ENCODE measurements at places on chromosomes 5 and 9.

DNA sequence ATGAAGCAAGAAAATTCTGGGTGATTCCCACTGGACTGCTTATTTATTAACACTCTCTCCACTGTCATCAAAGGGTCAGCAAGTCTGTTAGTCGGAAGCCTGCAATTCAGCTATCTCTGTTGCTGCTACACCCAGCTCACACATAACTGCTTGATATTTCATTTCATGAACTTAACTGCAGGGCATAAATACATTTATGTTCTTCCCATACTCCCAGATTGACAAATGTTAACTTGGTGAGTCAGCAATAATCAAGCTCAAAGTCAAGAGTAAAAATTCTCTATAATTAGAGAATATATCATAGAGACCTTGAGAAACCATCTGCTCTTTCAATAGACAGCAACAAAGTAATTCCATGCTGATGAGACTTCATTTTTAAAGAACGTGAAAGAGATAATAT is 198.8 kb downstream of the ADAMTS12 start:
- DNase-seq, result no peak

DNA sequence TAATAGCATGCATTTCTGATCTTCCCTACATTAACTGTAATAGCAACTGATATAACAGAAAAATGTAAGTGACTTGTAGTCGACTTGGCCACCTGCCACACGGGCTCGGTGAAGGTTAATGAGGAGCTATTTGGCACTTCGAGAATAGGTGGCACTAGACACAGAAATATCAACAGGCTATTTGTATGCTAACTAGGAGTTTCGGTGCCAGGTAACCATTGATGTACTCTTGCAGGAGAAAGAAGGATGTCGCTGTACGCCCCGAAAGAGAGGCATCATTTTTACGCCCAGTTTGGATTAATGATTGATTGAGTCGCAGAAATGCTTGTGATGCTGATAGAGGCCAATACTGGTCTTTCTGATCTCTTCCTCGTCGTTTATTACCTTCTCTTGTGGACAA is 516 bp upstream of the DMRT2 start:
- DNase-seq, result no peak

- peak; percentile 25 for DNase-seq
Observed at GRCh38 chr5:149959406-149960236, 937 bp upstream of the SLC26A2 start.

- DNase-seq, result no peak
Observed at GRCh38 chr9:15135164-15135792, 171.7 kb downstream of the TTC39B start.

- DNase-seq, result no peak
Observed at GRCh38 chr9:27489087-27489876, 34.8 kb upstream of the IFNK start.

GRCh38 chr9:21656776-21657674 is 145.4 kb upstream of the MTAP start:
- DNase-seq, result no peak

- DNase-seq, result no peak
Observed at GRCh38 chr9:115746496-115746895, 407.1 kb upstream of the PAPPA start.

- DNase-seq, result no peak
Observed at GRCh38 chr9:10274175-10274574, 338.6 kb downstream of the PTPRD start.

DNA sequence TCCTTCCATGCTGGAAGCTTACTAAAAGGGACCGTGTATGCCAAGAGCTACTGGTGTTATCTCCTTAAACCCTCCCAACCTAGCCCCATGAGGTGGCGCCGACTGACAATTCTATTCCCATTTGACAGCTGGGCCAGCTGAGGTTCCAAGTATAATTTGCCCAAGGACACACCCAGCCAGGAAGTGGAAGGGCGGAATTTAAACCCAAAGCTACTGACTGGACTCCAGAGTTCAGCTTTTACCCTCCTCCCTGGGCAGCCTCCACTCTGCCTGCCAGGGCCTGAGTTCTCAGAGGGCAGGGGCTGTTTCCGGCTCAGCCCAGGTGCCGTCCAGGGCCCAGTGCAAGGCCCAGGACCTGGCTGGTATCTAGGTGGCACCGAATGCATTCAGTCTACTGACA is 71.8 kb downstream of the C9orf50 start:
- DNase-seq, result no peak

DNA sequence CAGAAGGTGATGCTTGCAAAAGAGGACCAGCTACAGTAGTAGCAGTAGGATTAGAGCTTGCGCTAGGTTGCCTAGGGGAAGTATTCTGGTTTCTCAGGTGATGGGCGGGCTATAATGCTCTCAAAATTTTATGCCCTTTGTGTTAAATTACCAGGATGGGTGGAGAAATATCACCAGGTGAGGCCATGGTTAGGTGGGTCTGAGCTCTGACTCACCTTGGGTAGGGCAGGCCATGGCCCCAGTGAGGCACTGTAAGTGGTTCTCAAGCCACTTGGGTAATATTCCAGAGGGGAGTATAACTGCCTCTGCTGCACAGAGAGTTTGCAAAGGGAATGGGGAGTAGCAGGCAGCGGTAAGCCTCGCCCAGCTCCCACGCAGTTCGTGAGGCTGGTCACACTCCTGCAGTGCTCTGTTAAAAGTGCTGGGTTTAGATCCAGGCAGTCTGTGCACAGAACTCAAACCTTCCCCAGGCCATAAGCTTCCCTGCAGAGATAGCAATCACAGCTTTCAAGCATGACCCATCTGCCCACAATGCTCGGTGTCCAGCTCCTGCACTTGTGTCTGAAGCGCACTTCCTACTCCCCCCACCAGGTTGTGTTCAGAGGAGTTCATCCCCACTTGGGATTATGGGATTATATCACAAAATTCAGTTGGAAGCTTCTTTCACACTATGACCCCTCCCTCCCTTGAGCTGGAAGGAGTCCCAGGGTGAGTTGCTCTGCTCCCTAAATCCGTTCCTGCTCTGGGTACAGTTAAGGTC is 575.0 kb downstream of the CHSY3 start:
- no peak for DNase-seq

GRCh38 chr9:113879318-113879717 is 3.2 kb downstream of the ZNF618 start:
- no peak for DNase-seq

GRCh38 chr5:9898319-9898718 is 268.2 kb upstream of the TAS2R1 start:
- DNase-seq, result no peak

- no peak for DNase-seq
Observed at GRCh38 chr5:132485641-132486317, 4.8 kb downstream of the IRF1 start.

GRCh38 chr5:105696440-105696839 is 1974.3 kb downstream of the EFNA5 start:
- no peak for DNase-seq

- DNase-seq, result no peak
Observed at GRCh38 chr9:72911247-72911775, 41.5 kb downstream of the ALDH1A1 start.

GRCh38 chr9:128431207-128431606 is 10.6 kb downstream of the CERCAM start:
- DNase-seq, result no peak

GRCh38 chr5:168608821-168609220 is 29.7 kb upstream of the PANK3 start:
- DNase-seq, result no peak

DNA sequence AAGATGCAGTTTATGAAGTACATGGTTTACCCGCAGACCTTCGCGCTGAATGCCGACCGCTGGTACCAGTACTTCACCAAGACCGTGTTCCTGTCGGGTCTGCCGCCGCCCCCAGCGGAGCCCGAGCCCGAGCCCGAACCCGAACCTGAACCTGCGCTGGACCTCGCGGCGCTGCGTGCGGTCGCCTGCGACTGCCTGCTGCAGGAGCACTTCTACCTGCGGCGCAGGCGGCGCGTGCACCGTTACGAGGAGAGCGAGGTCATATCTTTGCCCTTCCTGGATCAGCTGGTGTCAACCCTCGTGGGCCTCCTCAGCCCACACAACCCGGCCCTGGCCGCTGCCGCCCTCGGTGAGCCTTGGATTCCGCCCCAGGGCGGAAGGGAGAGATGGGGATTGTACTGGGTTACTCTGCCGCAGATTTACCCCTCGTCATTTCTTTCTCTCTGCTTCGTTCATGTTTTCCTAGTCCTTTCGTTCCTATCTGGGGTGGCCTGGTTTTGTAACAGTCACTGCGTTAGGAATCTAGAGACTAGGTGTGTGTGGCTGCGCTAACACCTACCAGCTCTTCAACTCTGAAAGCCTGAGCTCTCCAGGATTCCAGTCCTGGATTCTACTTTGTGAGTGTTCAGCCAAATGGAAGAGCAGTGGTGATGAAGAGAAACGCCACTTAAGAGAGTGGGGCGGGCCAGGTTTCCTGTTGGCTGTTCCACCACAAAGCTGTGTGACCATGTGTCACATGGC is 638 bp downstream of the MRPS30 start:
- peak; percentile 31 for DNase-seq

- DNase-seq, result no peak
Observed at GRCh38 chr9:113593682-113594281, 130.3 kb downstream of the RGS3 start.

DNA sequence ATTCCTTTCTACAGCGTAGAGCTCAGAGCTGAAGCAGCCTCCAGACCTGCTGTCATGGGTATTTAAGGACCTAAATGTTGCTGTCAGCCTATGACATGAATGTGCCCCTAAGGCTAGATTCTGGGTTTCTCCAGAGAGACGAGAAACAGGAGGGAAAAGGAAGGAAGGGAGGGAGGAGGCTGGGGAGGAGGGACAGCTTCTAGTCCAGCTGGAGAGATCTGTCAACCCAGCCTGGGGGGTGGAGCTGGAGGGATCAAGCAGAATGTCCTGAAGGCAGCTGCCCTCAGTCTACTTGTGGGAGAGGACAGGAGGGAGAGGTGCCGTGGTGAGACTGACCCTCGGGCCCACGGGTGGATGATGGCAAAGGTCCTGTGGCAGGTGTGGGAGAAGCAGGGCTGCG is 1.1 kb upstream of the DBH start:
- DNase-seq, result no peak

- no peak for DNase-seq
Observed at GRCh38 chr5:129459777-129460671, at the start of gene ADAMTS19. ADAMTS19 (plus strand) TSS chr5:129460298; CDS start chr5:129460392, 94 bp downstream.

DNA sequence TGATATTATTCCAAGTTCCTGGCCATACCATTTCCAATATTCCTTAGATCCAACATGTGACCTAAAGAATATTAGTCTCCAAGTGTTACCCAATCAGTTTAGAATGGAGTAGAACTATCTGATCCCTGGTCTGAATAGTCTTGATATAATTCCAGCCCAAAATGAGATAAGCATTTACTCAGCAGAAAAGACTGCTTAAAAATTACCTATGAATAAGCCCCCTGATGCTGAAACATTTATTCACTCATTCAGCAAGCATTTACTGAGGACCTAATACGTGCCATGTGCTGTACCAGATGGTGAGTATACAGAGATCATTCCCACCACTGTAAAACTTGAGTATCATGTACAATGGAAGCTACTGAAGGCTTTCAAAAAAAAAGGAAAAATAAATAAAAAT is 157.0 kb downstream of the FAM114A2 start:
- DNase-seq, result no peak

DNA sequence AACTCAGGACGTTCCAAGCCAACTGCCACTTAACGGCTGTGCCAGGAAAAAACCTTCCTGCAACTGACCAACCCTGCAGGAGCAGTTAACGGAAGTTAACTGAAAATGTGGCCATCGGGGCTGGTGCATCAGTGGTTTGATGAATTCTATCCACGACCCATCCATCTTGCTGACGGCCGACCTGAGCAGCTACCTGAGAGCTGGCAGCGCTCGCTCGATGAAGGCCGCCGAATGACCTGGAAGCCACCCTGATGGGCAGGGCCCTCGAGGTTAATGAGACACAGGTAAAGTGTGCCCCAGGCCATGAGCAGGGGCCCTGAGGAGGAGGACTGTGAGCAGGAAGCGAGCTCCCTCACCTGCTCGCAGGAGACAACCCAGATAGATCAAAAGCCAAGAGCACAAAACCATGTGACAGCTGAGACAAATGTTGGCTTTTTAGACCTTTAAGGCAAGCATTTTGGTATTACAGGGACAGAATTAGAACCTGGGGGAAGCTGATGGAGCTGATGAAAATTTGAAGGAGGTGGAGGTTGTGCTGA is 35.3 kb upstream of the FLT4 start:
- DNase-seq, result no peak
